CD4-positive, alpha-beta memory T cell (primary cell): ENCODE measurements at places on chromosomes 1 and 21.

- no peak for DNase-seq
Measured at GRCh38 chr1:19547814-19548213, 62.5 kb upstream of the CAPZB start.

DNA sequence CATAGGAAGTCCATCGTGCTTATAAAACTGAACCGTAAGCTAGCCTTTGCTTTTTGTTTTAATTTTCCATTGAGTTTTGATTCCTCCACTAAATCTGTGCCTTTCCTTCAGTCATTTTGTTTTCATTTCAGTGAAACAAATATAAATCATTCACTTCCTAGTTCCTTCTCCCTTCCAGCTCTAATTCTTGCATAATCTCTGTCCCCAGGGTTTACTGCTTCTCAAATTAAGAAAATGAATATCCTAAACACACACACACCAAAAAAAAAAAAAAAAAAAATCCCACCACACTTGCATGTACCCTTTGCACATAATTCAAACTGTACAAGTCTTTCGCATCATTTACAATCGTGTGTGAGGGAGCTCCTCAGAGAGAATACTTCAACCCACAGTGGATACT, 6.8 kb downstream of the KCNH1 start:
- no peak for DNase-seq

GRCh38 chr1:92458146-92458545, 28.6 kb downstream of the GFI1 start:
- DNase-seq = no peak

GRCh38 chr21:37982496-37983318, 66.5 kb upstream of the KCNJ6 start:
- DNase-seq = no peak

GRCh38 chr1:12035312-12035711, 16.0 kb downstream of the MIIP start:
- no peak for DNase-seq

DNA sequence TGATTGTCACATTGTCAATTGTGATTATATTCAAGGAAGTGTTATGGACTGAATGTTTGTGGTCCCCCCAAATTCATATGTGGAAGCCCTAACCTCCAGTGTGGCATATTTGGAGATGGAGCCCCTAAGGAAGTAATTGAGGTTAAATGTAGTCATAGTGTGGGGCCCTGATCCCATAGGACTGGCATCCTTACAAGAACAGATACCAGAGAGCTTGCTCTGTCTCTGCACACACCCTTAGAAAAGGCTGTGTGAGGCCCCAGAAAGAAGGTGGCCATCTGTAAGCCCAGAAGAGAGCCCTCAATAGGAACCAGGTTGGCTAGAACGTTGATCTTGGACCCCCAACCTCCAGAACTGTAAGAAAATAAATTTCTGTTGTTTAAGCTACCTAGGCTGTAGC, 28.1 kb downstream of the VANGL1 start:
- no peak for DNase-seq

DNA sequence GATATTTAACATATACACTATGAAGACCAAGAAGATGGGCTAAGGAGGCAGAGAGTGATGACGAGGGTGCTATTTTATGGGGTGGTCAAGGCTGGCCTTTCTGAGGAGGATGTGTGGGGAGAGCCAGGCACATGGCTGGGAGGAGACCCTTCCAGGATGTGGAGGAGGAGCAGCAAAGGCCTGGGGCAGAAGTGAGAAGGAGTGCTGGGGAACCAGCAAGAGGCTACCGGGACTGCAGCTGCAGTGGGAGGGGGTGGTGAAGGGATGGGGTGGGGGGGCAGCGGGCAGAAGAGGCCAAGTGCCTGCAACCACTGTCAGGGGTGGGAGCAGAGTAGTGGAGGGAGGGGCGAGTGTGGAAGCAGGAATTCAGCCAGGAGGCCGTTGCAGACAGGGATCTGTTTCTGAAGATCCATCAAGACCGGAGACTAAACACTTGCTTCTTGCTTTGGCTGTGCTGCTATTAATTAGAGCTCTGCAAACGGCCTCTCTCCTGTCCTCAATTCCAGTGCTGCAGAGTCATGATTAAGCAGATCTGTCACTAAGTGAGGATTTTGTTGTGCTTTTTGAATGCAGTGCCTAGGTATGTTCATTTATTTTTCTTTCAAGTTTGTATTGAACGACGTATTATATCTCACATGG, 89.9 kb downstream of the IER5 start:
- no peak for DNase-seq

DNA sequence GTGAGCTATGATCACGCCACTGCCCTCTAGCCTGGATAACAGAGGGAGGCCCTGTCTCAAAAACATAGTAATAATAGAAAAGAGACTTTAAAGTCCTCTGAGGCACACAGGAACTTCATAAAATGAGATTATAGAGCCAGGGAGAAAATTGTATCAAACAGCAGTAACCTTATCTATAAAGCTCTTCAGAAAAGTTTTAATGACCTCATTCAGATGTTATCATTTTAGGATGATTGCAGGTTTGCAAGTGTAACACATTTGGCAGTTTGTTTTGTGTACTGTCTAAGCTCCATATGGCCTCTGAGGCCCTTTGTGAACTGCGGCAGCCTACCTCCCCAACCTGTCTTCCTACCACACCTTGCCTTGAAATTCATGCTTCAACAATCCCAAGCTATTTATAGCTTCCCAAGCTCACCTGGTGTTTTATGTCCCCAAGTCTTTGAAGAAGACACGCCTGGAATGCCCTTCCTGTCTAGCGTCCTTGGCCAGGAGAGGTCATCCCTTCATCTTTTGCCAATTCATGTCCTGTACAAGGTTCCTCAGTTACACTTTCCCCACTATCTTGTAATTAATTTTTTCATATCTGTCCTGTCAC, 8.5 kb upstream of the AKNAD1 start:
- DNase-seq = no peak

DNA sequence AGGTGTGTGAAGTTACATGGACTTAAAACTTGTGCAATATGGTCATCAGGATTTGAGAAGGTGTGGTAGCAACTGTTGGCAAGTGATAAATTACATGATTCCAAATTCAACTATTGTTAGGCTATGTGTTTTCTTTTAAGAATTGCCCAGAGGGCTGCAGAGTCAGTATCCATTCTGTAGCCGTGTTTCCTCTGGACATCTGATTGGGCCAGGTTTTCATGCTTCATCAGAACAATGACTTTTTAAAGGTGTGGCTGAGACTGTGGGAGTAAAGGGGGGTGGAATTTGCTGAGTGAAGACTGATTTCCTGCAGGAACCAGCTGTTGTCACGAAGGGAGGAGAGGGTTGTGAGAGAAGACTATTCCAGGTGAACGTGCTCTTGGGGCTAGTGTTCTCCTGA, 1.7 kb upstream of the HRNR start:
- DNase-seq = no peak

GRCh38 chr1:199646761-199647160, 380.7 kb upstream of the NR5A2 start:
- DNase-seq = no peak

GRCh38 chr1:11100149-11100493, 452 bp upstream of the EXOSC10 start:
- no peak for DNase-seq

- no peak for DNase-seq
Measured at GRCh38 chr1:84365225-84366221, 32.8 kb upstream of the DNASE2B start.

DNA sequence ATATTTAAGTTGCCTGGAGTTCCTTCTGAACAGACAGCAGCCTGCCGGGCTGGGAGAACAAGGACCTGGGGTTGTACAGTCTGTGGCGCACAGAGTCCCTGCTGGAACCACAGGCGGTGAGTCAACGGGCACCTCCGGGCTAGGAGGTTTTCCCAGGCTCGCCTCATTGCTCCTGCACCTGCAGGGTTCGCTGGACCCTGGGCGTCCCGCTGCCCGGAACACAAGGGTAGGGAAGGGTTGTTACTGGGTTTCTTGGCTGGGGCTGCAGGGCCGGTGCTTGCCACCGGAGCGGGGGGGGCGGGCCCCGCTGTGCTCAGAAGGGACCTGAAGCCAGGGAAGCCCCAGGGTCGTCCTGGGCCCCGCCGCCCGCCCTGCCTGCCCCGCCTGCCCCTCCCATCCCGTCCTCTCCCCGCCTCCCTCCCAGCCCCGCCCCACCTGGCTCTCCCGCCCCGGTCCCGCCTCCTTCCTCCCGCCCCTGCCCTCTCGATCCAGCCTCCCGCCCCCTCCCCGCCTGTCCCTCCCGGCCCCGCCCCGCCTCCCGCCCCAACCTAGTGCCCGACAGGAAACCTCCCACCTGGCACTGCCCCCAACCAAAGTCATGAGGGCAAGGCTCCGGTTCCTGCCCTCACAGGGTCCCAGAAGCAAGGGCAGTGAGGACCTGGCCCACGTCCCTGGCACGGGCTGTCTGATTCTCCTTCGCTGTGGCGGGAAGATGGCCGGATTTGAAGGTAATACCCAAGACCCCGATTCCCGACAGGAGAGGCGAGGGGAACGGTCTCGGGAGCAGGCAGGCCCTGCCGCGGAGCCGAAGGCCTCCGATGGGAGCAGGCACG, 6.8 kb downstream of the JMJD4 start:
- DNase-seq = peak; percentile 38

- no peak for DNase-seq
Measured at GRCh38 chr1:211822677-211823407, 7.7 kb downstream of the LPGAT1 start.

DNA sequence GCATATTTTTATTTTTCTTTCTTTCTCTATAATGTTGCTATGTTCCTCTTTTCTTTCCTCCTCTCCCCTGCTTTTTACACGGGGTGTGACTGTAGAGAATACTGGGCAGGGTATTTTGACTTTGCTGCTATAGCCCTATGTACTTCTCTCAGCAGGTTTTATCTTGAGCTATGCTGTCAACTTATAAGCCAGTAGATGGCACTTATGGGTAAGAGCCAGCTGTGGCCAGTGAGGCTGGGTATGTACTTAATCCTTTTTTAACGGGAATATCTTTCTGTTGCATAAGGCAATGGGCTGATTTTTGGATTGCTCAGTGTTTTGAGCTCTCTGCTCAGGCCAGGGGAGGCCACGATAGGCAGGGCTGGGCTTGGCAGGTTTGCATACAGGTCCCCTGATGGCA, 99.0 kb downstream of the KCNK2 start:
- no peak for DNase-seq

- DNase-seq = no peak
Measured at GRCh38 chr1:197126691-197127090, 19.8 kb downstream of the ASPM start.
